Hair follicle dermal papilla cell (primary cell): ENCODE measurements at places on chromosomes 2 and 18. TPM values are rescaled to one million over a fixed set of nuclear protein-coding genes. Genes with fewer than 3 reads are reported as not detected.

CDH7 gene
- not detected in 2 replicates for total RNA-seq

B3GNT7 gene
- 0.12 and 0.65 TPM in 2 replicates for total RNA-seq

KRTCAP3 gene
- 0.32 TPM in 1 of 2 replicates, not detected in the other for total RNA-seq

ATL2 gene
- total RNA-seq = 42.0 and 49.2 TPM in 2 replicates

ACADL gene
- total RNA-seq = 0.16 TPM in 1 of 2 replicates, not detected in the other

POTEC gene
- total RNA-seq = under 0.01 TPM in 1 of 2 replicates, not detected in the other

CD207 gene
- not detected in 2 replicates for total RNA-seq

DNAJC5G gene
- total RNA-seq = not detected in 2 replicates

TACR1 gene
- 0.12 and 0.49 TPM in 2 replicates for total RNA-seq

LMAN2L gene
- 15.4 and 19.5 TPM in 2 replicates for total RNA-seq

PSMD1 gene
- 111 and 112 TPM in 2 replicates for total RNA-seq

SCYGR4 gene
- total RNA-seq = not detected in 2 replicates

GPR45 gene
- total RNA-seq = not detected in 2 replicates

CDH19 gene
- total RNA-seq = under 0.01 TPM in 1 of 2 replicates, not detected in the other

TUBB8B gene
- total RNA-seq = not detected in 2 replicates

CNGA3 gene
- under 0.01 and 0.12 TPM in 2 replicates for total RNA-seq

ZC3H6 gene
- 4.9 and 5.2 TPM in 2 replicates for total RNA-seq

MYOM1 gene
- 0.32 and 0.36 TPM in 2 replicates for total RNA-seq

M1AP gene
- 0.12 and 0.16 TPM in 2 replicates for total RNA-seq

DGUOK gene
- 48.4 and 49.5 TPM in 2 replicates for total RNA-seq

ST6GAL2 gene
- 0.49 and 1.6 TPM in 2 replicates for total RNA-seq

NPPC gene
- total RNA-seq = not detected in 2 replicates

IL1RN gene
- total RNA-seq = 0.16 and 0.61 TPM in 2 replicates

ALS2 gene
- total RNA-seq = 36.1 and 38.1 TPM in 2 replicates

FKBP1B gene
- 5.2 TPM in 2 replicates for total RNA-seq

HOXD13 gene
- not detected in 2 replicates for total RNA-seq

IL36B gene
- total RNA-seq = not detected in 2 replicates
